Daoy (cell line): ENCODE measurements at places on chromosomes 3 and 15. TPM values are rescaled to one million over a fixed set of nuclear protein-coding genes. Genes with fewer than 3 reads are reported as not detected.

DNA sequence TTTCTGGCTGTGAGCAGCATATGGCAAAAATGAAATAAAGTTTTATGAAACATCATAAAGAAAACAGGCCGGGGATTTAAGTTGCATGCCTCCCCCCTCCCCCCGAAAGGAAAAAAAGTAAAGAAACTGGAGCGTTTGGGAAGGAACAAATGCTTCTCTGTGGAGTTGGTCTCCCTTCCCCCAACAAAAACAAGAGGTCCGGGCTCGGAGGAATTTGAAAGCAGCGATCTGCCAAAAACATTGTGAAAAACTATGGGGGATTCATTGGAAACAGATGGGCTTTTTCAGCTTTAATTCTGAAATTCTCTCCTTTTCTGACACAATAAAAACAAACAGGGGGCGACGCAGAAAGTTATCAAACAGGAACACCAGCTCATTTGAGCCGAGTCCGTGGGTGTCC is 17.0 kb downstream of the RGMA start:
- no peak for DNase-seq

Gene PEX5L
- total RNA-seq = 0.29 and 1.5 TPM in 2 replicates

DNA sequence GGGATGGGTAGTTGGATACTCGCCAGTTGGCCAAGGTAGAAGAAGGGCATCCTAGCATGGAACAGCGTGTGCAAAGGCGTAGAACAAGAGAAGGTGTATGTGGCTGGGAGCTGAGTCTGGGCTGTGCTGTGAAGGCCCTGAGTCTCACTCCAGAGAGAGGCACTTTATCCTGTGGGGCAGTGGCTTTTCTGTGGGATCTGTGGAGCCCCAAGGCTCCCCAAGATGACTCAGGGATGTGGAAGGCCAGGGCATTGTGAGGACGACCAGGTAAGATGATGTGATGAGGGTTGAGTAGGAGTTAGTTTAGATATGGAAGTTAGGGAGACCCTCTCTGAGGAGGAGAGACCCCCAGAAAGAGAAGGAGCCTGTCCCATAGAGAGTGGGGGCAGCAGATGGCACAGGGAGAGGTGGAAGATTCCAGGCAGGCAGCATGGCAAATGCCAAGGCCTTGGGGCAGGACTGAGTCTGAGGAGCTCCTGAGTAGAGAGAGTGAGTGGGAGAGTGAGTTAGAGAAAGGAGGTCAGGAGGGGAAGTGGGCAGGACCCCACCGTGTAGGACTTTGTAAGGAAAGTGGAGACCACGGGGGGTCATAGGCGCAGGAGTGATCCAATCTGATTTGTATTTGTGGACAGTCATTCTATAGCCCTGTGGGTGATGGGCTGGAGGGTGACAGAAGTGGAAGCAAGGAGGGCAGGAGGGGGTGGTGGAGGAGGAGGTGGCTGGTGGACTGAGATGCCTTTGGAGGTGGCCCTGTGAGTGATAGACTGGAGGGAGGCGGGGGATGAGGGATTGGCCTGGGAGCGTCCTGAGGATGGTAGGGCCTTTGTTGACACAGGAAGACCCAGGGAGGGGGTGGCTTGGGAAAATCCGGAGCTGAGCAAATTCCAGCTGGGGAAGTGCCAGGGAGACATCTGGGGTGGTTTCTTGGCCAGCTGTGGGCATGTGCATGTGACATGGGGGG is 50.3 kb downstream of the FBLN2 start:
- DNase-seq = peak; percentile 66

- DNase-seq = no peak
These were observed 85.2 kb downstream of the UBE2E2 start for GRCh38 chr3:23288286-23288685.

GRCh38 chr15:69435985-69436384 is 16.6 kb upstream of the RPLP1 start:
- no peak for DNase-seq

DNA sequence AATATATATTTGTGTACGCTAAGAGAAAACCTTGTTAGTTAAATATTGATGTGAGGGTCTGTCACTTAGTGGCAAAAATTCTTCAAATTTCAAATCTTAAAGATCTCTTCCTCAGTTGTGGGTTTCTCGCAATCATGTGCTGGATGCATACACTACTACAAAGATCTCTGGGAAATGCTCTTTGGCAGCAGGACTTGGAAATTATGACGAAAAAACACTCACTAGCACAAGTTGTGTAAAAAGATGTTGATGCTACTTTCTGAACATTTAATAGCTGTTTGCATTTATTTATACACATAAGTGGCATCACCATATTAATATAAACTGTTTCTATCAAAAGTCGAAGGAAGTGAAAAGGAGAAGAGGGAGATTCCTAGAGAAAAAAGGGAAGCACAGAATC is 10.8 kb upstream of the NANOGP8 start:
- no peak for DNase-seq

- no peak for DNase-seq
These were observed 209.2 kb downstream of the TBL1XR1 start for GRCh38 chr3:176987901-176988650.

Gene GPR62
- total RNA-seq = not detected in 2 replicates

DNA sequence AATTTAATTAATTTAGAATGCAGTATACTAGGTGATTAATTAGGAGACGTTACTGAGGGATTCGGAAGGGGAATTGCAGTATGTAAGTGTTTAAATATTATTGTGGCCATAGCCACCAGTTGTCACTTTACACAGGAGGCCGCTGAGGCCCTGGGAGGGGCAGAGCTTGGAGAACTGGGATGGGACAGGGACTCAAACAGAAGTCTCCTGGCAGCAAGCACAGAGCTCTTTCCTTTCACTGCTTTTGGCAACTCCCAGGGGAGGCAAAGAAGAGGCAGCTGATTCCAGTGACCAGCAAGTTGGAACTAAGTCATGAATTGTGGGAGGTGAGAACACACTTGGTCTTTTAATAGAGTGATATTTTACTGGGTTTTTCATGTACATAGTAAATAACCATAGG is 248.6 kb downstream of the RPLP1 start:
- no peak for DNase-seq

Gene RTP4
- total RNA-seq = 2.0 and 5.2 TPM in 2 replicates

Gene BAHD1
- 10.8 and 11.0 TPM in 2 replicates for total RNA-seq

GRCh38 chr3:72178463-72179106 is 393.6 kb upstream of the PROK2 start:
- DNase-seq = no peak

Gene CA12
- 5.0 and 5.2 TPM in 2 replicates for total RNA-seq

DNA sequence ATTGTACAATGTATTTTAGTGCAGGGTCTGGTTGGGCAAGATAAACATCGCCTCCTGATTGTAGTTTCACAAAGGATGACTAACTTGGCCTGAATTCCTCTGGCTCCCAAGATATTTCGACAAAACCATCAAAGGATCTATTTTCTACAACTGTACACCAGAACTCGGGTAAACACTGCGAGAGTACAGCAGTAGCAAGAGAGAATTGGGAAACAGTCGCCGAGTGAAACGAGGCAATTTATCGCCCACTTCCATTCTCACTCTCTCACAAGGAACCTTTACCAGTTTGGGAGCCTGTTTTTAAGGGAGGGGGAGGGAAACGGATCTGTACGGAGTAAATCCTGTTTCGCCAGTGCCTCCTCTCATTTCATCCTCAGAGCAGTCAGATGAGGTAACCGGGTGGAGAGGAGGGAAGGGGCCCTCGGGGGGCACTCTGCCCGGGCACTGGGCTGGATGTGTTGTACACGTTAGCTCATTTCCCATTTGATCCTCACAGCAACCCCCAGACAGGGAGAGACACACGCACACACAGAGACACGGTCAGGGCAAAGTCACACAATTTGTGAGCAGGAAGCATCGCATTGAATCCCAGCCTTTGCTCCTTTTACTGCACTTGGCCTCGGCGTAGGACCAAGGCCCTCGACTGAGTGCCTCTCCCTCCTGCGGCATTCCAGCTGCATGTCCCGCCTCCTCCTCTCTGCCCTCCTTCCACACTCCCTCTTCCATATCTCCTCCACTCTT is 120.1 kb downstream of the LIPC start:
- DNase-seq = peak; percentile 82

- no peak for DNase-seq
These were observed 7.5 kb downstream of the UBE2Q2 start for GRCh38 chr15:75850708-75851107.

DNA sequence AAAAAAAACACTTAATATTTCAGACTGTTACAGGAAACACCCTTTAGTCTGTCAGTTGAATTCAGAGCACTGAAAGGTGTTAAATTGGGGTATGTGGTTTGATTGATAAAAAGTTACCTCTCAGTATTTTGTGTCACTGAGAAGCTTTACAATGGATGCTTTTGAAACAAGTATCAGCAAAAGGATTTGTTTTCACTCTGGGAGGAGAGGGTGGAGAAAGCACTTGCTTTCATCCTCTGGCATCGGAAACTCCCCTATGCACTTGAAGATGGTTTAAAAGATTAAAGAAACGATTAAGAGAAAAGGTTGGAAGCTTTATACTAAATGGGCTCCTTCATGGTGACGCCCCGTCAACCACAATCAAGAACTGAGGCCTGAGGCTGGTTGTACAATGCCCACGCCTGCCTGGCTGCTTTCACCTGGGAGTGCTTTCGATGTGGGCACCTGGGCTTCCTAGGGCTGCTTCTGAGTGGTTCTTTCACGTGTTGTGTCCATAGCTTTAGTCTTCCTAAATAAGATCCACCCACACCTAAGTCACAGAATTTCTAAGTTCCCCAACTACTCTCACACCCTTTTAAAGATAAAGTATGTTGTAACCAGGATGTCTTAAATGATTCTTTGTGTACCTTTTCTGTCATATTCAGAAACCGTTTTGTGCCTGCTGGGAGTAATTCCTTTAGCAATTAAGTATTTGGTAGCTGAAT is 17.9 kb downstream of the TMEM43 start:
- DNase-seq = no peak

- DNase-seq = peak; percentile 27
These were observed 547 bp downstream of the NUP210 start for GRCh38 chr3:13419505-13420044.

DNA sequence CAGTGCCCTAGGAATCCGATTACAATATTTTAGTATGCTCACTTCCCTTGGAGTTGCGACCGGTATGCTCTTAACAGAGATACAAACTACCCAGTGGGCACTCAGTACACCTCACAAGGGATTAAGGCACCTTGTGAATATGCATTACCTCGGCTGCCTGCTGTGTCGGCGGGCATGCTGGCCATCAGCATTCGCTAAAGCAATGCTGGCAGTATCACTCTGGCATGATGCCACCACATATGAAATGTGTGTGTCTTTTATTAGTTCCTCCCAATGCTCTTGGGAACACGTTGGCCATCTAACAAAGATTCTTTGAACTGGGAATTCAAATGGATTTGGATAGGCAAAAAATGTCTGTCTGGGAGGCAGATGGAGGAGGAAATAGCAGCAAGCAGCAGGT is 67.4 kb upstream of the FOXB1 start:
- DNase-seq = no peak

Gene C3orf52
- total RNA-seq = 14.7 and 18.1 TPM in 2 replicates

GRCh38 chr3:150451329-150452048 is 43.4 kb downstream of the TSC22D2 start:
- DNase-seq = no peak

- no peak for DNase-seq
These were observed 69.1 kb downstream of the HERC2 start for GRCh38 chr15:28252831-28253230.

Gene DPPA2
- total RNA-seq = 0.34 and 0.68 TPM in 2 replicates

- DNase-seq = no peak
These were observed 53.2 kb downstream of the CCDC54 start for GRCh38 chr3:107430214-107430995.

Gene CSPG5
- 1.3 and 2.0 TPM in 2 replicates for total RNA-seq

DNA sequence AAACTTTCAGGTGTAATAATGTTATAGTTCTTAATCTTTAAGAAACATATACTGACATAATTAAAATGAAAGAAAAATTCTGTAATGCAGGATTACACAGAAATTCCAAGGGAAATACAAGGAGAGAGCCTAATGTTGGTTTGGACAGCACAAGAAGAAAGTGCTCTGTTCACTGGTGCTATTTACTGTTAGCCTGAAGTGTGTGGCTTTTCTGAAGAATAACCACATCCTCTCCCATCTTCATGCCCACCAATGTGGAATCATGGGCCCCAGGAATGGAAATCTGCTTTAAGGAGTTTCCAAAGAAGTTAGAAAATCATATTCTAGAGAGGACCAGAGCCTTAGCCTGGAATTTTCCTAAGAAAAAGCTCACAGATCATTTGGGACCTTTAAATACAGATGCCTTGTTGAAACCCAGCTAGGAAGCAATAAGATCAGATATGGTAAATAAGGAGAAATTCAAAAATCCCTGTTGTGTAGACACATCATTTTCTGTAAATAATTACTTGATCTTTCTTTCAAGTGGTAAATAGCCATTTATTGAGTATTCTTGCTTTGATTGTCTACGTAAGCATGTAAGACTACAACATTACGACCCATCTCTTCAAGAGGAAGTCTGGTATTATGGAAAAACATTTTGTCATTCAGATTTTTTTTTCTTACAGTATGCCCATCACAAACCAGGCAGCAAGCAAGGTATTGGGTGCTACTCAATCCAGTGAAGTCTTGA is 10.3 kb upstream of the USP50 start:
- no peak for DNase-seq

DNA sequence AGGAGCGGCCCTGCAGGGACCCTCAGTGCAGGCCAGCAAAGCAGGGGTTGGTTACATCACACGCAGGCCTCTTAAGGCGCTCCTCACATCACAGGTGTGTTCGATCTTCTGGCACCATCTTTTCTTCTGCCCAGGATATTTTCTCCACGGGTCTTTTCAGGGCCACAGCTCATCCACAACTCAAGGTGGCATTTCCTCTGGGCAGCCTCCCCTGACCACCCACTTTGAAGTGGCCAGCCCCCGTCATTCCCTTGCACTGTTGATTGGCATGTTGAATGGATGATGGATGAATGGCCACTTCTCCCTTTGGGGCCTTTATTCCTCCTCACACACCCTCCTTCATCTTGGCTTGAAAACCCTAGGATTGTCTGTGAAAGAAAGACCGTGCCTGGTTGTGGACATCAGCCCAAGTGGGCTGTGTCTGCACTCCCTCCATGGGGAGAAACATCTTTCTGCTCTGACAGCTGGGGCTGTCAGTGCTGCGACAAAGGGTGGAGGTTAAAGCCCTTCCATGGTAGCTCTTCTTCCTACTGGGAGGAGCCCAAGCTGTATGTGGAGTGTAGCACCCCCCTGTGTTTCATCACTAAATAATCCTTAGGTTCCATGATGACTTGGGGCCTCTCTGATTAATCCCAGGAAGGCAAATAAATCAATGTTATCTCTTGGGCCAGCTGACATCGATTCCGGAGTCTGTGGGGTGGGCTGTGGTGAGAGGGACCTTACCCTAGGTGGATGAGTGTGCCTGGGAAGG is 102.5 kb downstream of the EPHB1 start:
- no peak for DNase-seq

- DNase-seq = no peak
These were observed 40.5 kb upstream of the CSPG4 start for GRCh38 chr15:75753145-75753544.

- no peak for DNase-seq
These were observed 78.4 kb downstream of the AKAP13 start for GRCh38 chr15:85458764-85459163.

GRCh38 chr3:79040701-79041100 is 727.1 kb downstream of the ROBO1 start:
- peak; percentile 61 for DNase-seq

Gene GOLGA8T
- 1.5 TPM in 1 of 2 replicates, not detected in the other for total RNA-seq

Gene SOX14
- total RNA-seq = not detected in 2 replicates

GRCh38 chr15:86411916-86412315 is 332.2 kb downstream of the AGBL1 start:
- no peak for DNase-seq
